Foreskin melanocyte (primary cell): ENCODE measurements at places on chromosomes 16 and 17.
A peak's percentile ranks its signal among the peaks of the same experiment; 100 is the strongest.

GRCh38 chr17:17934806-17935205, 37.4 kb downstream of the TOM1L2 start:
- no peak for DNase-seq

- peak; percentile 0 for DNase-seq
Observed at GRCh38 chr16:10387188-10387617, 1.3 kb downstream of the ATF7IP2 start.

- no peak for DNase-seq
Observed at GRCh38 chr17:49216953-49217650, 6.6 kb downstream of the ABI3 start.

GRCh38 chr16:57029161-57030160, 40.1 kb downstream of the NLRC5 start:
- no peak for DNase-seq

GRCh38 chr16:70646260-70647241, at the start of gene IL34:
Gene IL34, plus strand, starts transcription at chr16:70646559. Its CDS starts 389 bp downstream, at chr16:70646948.
- no peak for DNase-seq

GRCh38 chr17:46922804-46923635, at the start of gene GOSR2:
Gene GOSR2, plus strand, starts transcription at chr17:46923160. Its CDS starts 33 bp downstream, at chr17:46923193.
- peak; percentile 92 for DNase-seq

DNA sequence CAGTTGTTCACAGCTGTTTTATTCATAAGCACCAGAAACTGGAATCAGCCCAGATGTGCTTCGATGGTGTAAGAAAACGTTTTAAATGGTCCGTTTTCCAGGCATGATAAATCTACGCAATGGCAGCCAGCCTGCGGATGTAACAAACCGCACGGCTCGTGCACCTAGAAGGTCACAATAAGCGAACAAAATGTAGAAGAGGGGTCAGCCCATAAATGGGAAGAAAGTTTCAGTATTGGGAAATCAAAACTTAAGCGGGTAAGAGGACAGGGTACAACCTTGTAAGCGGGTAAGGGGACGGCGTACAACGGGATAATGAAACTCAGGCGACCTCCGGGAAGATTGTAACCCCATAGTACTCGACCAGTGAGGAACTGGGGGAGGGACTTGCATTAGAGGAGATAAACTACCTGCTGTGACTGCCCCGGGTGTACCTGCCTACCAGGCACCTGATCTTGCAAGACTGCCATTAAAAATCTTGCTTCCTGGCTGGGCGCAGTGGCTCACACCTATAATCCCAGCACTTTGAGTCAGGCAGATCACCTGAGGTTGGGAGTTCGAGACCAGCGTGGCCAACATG, 66.6 kb downstream of the ANKRD11 start:
- DNase-seq, result no peak

- DNase-seq, result no peak
Observed at GRCh38 chr16:15460601-15461000, 26.2 kb downstream of the BMERB1 start.

GRCh38 chr16:11681556-11681955, 13.3 kb downstream of the SNN start:
- DNase-seq, result no peak

DNA sequence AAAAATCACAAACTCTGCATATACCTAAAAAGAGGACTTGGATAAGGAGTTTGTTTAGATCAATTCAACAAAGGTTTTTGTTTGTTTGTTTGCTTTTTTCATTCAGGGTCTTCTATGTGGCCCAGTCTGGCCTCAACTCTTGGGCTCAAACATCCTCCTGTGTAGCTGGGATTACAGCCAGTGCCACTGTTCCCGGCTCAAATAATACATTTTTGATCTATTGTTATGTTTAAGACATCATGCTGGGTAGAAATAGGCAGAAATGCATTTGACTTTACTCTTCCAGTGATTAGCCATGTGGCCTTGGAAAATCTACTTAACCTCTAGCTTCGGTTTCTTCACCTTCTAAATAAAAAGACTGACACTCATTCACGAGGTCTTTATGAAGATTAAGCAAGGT, 11.5 kb downstream of the MAP2K6 start:
- no peak for DNase-seq

DNA sequence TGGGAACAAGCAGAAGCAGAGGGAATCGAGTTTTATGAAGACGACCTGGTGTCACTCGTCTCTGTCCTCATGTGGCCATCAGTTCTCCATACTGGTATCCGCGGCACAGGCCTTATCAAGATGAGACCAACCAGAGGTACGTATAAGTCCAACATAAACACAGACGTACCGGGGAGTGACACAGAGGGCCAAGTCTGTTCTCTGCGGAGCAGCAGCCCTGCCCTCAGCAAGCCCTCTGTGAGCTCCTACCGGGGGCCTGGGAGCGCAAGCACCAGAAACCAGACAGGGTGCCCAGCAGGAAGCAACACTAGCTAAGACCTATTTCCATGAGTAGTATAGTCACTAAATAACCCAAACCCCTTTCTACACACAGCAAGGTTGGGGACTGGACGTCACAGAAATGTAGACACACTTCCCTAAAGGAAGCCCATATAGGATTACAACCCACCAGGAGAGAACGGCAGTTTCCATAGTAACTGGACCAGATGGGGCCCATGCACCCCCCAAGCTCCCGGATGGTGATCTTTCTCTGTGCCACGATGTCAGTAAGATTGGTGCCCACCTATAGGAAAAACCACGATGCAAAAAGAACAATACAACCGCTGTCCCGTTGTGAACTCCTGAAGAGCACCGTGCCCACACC, 911 bp downstream of the ARL16 start:
- DNase-seq, result no peak

DNA sequence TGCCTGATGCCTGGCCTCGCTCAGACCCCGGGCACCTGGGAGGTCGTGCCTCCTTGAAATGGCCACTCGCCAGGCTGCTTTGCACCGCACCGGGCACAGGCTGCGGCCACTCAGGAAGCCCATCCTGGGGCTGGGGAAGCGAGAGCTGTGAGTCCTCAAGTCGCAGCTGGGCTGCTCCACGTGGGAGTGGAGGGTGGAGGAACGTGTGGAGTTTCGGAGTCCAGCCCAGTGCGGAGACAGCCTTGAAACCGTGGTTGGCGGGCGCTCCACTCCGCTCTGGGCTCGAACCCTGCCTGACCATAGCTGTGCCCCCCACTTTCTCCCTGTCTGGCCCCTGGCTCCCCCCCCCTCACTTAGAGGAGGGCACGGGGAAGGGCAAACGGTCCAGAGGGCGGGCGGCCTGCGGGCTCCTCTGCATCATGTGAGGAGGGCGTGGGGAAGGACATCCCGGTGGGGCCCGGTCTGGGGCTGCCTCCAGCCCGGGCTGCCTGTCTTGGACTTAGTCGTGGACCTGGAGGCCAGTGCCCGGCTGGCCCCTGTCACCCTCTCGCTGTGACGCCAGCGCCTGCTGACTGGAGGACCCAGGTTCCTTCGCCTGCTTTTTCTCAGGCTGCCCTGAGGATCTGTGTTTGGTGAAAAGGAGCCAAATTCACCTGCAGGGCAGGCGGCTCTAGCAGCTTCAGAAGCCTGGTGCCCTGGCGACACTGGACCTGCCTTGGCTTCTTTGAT, 2.5 kb downstream of the UBE2I start:
- peak; percentile 43 for DNase-seq

DNA sequence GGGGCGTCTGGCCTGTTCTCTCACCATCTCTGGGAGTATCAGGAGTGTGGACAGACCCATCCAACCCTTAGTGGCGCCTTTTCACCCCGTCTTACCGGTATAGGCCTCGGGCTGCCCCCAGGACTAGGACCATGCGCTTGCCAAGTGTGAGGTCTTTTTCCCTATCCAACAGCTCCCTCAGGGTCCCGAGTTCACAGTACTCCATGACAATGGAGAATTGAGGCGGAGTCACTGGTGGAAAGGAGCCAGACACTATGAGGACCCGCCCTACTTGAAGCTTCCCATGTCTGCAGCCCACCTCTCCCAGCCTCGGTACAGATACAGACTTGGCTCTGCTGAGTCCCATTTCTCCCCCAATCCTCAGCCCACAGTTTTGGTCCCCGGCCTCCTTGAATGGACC, 15.9 kb upstream of the RFWD3 start:
- no peak for DNase-seq

GRCh38 chr16:19284207-19284606, 1.3 kb upstream of the CLEC19A start:
- DNase-seq, result no peak

DNA sequence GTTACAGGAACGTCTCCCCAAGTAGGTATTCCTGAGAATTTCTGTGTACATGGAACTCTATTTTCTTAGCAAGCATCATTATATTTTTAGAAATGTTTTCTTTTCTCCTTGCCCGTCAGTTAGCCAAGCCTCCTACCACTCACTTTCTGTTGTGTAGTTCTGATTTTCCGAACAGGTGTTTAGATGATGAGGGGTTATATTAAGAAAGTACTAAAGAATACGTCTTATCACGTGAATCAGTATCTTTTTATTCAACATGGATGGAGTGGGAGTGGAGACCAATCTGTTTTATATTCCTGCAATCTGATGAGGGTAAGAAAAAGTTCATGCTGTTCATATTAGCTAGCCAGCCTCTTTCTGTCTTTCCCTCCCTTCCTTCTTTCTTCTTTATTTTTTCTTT, 29.4 kb downstream of the MSI2 start:
- DNase-seq, result no peak

- no peak for DNase-seq
Observed at GRCh38 chr16:89084814-89085612, 8.6 kb upstream of the ACSF3 start.

DNA sequence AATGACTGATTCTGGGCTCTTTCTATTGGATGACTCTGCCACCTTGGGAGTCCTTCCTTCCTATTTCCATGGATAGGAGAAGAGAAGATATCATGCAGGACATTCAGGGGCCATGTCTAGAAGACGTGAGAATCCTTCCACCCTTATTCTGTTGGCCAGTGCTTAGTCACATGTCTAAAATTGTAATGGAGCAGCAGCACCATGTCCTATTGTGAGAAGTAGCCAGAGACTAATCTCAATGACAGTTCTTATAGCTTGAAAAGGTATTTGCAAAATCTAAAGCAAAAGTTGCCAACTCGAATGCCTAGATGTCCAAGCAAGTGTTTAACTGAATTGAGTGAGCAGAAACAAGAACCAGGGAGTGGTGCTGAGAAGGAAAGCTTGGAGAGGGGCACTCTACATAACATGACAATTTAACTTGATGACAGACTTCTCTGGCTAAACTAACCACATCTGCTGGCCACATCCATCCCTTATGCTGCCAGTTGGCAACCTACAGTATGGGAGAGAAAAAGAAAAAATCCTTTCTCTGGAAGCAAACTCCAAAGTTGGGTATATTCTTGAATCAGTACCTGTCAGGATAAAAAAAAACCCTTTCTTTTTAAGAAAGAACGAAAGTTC, 225.7 kb downstream of the CDH13 start:
- no peak for DNase-seq

DNA sequence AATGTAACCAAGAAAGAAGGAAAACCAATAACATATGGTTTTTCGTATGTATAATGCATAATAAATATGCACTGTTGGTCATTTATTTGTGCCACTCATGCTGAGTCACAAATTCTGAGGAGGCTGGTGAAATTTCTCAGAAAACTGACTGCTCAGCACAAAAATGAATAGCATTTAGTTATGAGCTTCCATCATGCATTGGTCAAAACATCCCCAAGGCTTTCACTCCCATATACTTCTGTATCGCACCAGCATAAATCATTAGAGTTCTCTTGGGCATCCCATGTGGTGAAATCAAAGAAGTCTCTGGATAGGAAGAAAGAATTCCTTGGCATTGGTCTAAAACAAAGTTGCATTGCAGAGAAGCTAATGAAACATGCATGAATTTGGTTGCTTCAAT, 785.6 kb upstream of the CDH8 start:
- no peak for DNase-seq

GRCh38 chr16:80330803-80331202, 210.0 kb upstream of the DYNLRB2 start:
- no peak for DNase-seq

DNA sequence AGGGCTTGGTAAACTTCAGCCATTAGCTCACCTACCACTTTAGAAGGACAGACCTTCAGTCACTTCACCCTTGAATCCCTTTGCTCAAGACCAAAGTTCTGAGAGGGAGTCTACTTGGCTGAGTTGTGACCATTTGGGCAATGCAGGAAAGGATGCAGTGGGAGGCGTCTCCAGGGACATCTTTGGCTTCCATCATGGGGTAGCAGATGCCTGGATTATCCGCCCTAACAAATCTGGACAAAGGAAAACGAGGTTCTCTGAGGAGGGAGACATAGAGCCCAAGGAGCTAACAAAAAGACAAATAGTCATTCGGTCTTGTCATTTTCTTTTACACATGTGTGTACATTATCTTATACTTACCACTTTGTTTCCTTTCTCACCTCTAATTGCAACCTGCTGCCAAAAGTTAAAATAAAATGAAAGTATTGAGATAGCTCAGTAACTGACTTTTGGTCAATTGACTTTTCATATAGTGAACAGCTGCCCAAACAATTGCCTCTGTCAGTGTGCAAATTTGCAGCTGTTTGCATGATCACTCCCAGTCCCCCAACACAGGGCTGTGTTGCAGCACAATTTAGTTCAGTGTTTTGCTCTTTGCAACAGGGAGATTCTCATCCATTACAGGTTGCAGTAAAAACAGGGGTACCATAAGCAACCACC, 108.9 kb upstream of the EEF2KMT start:
- DNase-seq, result no peak

GRCh38 chr17:76866774-76867577, 1.2 kb upstream of the MGAT5B start:
- no peak for DNase-seq

GRCh38 chr17:32489320-32490100, 2.7 kb downstream of the CDK5R1 start:
- no peak for DNase-seq

DNA sequence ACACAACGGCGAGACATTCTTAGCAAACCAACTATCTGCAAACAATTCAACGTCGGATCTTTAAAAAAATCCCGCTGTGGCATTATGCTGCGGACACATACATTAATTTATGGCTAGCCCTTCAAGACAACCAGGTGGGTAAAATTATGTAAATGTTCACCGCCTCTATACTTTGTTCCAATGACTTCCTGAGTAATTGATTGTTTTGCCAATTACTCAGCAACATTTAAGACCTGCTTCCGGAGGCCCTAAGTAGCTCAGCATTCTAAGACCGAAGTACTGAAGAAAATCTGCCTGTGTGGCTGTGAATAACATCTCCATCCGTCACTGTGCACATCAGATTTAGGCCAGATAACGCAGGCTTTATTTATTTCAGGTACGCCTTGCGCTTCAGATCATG, 23.3 kb downstream of the QPRT start:
- no peak for DNase-seq

DNA sequence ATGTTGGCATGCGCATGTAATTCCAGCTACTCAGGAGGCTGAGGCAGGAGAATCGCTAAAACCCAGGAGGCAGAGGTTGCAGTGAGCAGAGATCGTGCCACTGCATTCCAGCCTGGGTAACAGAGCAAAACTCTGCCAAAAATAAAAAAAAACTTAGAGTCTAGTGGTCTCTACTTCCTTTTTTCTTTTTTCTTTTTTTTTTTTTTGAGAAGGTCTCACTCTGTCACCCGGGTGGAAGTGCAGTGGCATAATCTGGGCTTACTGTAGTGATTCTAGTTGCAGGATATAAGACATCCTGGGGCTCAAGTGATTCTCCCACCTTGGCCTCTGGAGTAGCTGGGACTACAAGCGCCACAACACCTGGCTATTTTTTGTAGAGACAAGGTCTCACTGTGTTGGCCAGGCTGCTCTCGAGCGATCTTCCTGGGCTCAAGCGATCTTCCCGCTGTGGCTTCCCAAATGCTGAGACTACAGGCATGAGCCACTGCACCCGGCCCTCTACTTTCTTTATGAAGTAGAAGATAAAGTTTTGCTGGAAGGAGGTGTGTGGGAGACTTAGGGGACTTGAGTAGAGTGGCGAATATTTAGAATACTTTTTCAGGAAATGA, 47.9 kb upstream of the TAOK1 start:
- no peak for DNase-seq
